Purkinje cell (primary cell): ENCODE measurements at places on chromosomes 11 and 22. TPM values are rescaled to one million over a fixed set of nuclear protein-coding genes. Genes with fewer than 3 reads are reported as not detected.

Gene ALX4
- polyA plus RNA-seq: not detected in 2 replicates

Gene ESAM
- polyA plus RNA-seq: 0.48 TPM in 1 of 2 replicates, not detected in the other

Gene BDNF
- 0.91 and 3.8 TPM in 2 replicates for polyA plus RNA-seq

Gene SLC7A4
- 0.20 TPM in 1 of 2 replicates, not detected in the other for polyA plus RNA-seq

Gene GPR83
- 0.94 TPM in 1 of 2 replicates, not detected in the other for polyA plus RNA-seq

Gene NELL1
- polyA plus RNA-seq: 74.2 and 76.9 TPM in 2 replicates

Gene TMEM191C
- 1.7 and 4.4 TPM in 2 replicates for polyA plus RNA-seq

Gene RASD2
- polyA plus RNA-seq: 1.9 TPM in 1 of 2 replicates, not detected in the other

Gene RAB38
- not detected in 2 replicates for polyA plus RNA-seq

Gene TRIM29
- polyA plus RNA-seq: not detected in 2 replicates

Gene SCO2
- polyA plus RNA-seq: not detected in 2 replicates

Gene LARGE2
- polyA plus RNA-seq: not detected in 2 replicates

Gene RCOR2
- not detected in 2 replicates for polyA plus RNA-seq

Gene NXPE4
- polyA plus RNA-seq: not detected in 2 replicates

Gene DLG2
- 393 and 404 TPM in 2 replicates for polyA plus RNA-seq

Gene APOL5
- polyA plus RNA-seq: not detected in 2 replicates

Gene MYOD1
- polyA plus RNA-seq: not detected in 2 replicates

Gene SIK2
- 2.2 and 2.9 TPM in 2 replicates for polyA plus RNA-seq

Gene TMEM191B
- polyA plus RNA-seq: 0.69 TPM in 1 of 2 replicates, not detected in the other

Gene ZNF280B
- 8.8 and 8.9 TPM in 2 replicates for polyA plus RNA-seq

Gene CSTPP1
- polyA plus RNA-seq: 56.7 and 75.9 TPM in 2 replicates

Gene ARRB1
- 13.9 and 18.8 TPM in 2 replicates for polyA plus RNA-seq

Gene CATSPERZ
- polyA plus RNA-seq: not detected in 2 replicates

Gene H19
- not detected in 2 replicates for polyA plus RNA-seq

Gene FAM118A
- polyA plus RNA-seq: 7.7 and 8.1 TPM in 2 replicates

Gene C11orf16
- not detected in 2 replicates for polyA plus RNA-seq

Gene MUC6
- polyA plus RNA-seq: not detected in 2 replicates

Gene EFCAB6
- 1.3 and 5.9 TPM in 2 replicates for polyA plus RNA-seq

Gene SH3BP1
- 0.77 TPM in 1 of 2 replicates, not detected in the other for polyA plus RNA-seq

Gene SNX15
- 4.7 and 7.0 TPM in 2 replicates for polyA plus RNA-seq

Gene CHST1
- 3.8 and 9.0 TPM in 2 replicates for polyA plus RNA-seq

Gene PLAAT5
- polyA plus RNA-seq: 0.73 TPM in 1 of 2 replicates, not detected in the other

Gene SNX32
- polyA plus RNA-seq: 2.2 and 4.6 TPM in 2 replicates

Gene NXPE2
- 0.30 TPM in 1 of 2 replicates, not detected in the other for polyA plus RNA-seq

Gene C11orf86
- not detected in 2 replicates for polyA plus RNA-seq

Gene OR4C5
- polyA plus RNA-seq: not detected in 2 replicates

Gene CDC45
- 2.5 and 2.6 TPM in 2 replicates for polyA plus RNA-seq

Gene RPS6KB2
- polyA plus RNA-seq: 0.66 TPM in 1 of 2 replicates, not detected in the other

Gene LDLRAD3
- polyA plus RNA-seq: 1.2 and 2.7 TPM in 2 replicates

Gene TMEM121B
- polyA plus RNA-seq: 0.10 and 3.7 TPM in 2 replicates

Gene PKNOX2
- 0.36 and 2.1 TPM in 2 replicates for polyA plus RNA-seq

Gene TMPRSS4
- polyA plus RNA-seq: not detected in 2 replicates

Gene TYR
- polyA plus RNA-seq: not detected in 2 replicates

Gene KLHL35
- 0.74 and 1.3 TPM in 2 replicates for polyA plus RNA-seq

Gene GAS2L1
- 1.5 and 3.3 TPM in 2 replicates for polyA plus RNA-seq

Gene OR6M1
- polyA plus RNA-seq: not detected in 2 replicates
